Activated CD8-positive, alpha-beta T cell treated with anti-CD3 and anti-CD28 coated beads for 36 hours (primary cell): ENCODE measurements at places on chromosomes 1 and 21. TPM values are rescaled to one million over a fixed set of nuclear protein-coding genes. Genes with fewer than 3 reads are reported as not detected.
A peak's percentile ranks its signal among the peaks of the same experiment; 100 is the strongest.

- no peaks in the 10 kb centered on the region for H3K4me1 ChIP-seq
- H3K36me3 ChIP-seq = no peaks in the 10 kb centered on the region
- DNase-seq = no peak
These were observed 88.1 kb upstream of the ARHGEF16 start for GRCh38 chr1:3366126-3367051.

GRCh38 chr1:89990976-89991831, 3.7 kb upstream of the ZNF326 start:
- DNase-seq = no peak
- H3K27ac ChIP-seq = no peak overlapping the region
- peaks cover 2% of the 10 kb centered on the region for H3K36me3 ChIP-seq

GRCh38 chr1:22833699-22834098, 123.1 kb downstream of the EPHB2 start:
- H3K36me3 ChIP-seq = no peaks in the 10 kb centered on the region
- no peaks in the 10 kb centered on the region for H3K4me1 ChIP-seq
- no peak for DNase-seq
- H3K27ac ChIP-seq = no peak overlapping the region
- H3K27me3 ChIP-seq = no peaks in the 10 kb centered on the region
- no peak overlapping the region for H3K4me3 ChIP-seq

DNA sequence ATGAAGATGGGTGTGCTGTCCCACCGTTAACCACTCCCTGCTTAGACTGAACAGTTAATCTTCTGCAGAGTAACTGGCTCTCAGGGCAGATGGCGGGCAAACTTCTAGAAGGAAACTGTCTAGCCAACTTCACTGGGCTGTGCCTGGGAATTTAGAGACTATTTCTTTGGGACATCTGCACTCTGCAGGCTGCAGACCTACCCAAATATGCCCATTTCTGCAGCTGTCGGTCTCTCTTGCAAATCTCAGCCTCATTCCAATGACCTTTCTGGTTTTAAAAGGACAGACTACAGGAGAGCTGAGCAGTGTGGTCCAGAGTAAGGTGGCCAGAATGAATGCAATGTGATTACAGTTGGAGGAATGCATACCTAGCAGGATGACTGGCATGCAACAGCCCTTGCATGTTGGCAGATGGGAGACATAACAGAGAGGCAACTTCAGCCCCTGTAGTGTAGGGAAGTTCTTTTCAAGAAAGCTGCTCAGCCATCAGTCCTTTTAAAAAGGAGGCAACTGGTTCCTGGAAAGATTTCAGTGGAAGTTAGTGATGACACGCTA, 26.3 kb upstream of the IL20 start:
- H3K27me3 ChIP-seq = peaks cover 4% of the 10 kb centered on the region
- no peak for DNase-seq
- no peak overlapping the region for H3K4me3 ChIP-seq
- no peak overlapping the region for H3K27ac ChIP-seq

GRCh38 chr1:179933219-179933618, 21.4 kb upstream of the CEP350 start:
- no peak overlapping the region for H3K4me3 ChIP-seq
- peaks cover 3% of the 10 kb centered on the region for H3K27me3 ChIP-seq
- H3K36me3 ChIP-seq = no peaks in the 10 kb centered on the region
- no peak for DNase-seq
- no peaks in the 10 kb centered on the region for H3K4me1 ChIP-seq
- no peak overlapping the region for H3K27ac ChIP-seq

- no peaks in the 10 kb centered on the region for H3K4me1 ChIP-seq
- peaks cover 24% of the 10 kb centered on the region for H3K36me3 ChIP-seq
- DNase-seq = no peak
- no peaks in the 10 kb centered on the region for H3K27me3 ChIP-seq
- no peak overlapping the region for H3K27ac ChIP-seq
These were observed 36.5 kb downstream of the NCF2 start for GRCh38 chr1:183553764-183554163.

DNA sequence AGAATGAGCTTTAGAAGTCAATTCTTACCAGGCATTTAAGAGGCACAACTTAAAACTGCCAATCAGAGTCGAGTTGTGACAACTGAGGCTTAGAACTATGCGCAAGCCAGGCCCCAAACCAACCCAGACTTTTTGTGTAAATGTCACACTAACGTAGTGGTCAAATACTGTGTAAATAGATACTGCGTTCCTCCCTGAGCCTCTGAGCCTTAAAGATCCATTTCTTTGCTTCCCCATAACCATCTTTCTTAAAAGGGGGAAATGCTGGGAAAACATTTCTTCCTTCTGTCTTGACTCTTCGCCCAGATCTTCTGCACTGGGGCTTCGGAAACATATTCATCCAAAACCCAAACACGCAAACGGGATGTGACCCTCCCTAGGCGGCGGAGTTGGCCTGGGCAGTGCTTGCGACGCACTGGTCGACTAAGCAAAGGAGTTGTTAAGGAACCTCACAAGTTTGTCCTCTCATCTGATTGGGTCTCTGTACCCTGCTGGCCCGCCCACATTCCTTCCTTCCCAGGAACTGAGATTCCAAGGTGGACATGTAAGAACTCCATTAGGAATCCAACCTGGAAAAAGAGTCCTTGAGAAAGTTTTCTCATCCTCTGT, 2.6 kb downstream of the ADAMTS5 start:
- no peaks in the 10 kb centered on the region for H3K4me1 ChIP-seq
- H3K36me3 ChIP-seq = no peaks in the 10 kb centered on the region
- H3K4me3 ChIP-seq = no peak overlapping the region
- no peak for DNase-seq

DNA sequence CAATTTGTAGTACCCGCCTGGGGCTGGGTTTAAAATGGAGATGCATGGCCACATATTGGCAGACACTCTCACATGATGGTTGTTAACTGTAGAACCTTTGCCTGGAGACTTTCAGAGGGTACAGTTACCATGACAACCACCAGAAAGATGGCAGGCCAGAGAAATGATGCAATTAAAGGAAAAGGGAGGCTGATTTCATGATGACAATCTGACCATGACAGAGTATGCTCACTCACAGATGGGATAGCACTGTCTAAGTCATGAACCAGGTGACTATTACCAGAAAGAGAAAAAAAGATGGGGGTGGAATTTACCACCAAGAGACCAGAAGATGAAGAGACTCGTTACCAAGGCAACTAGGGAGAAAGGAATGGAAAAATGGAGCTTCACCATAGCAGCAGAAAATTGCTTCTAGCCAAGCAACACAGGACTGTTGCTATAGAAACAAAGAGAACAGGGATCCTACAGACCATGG, 3.5 kb upstream of the TRIT1 start:
- peak; percentile 27 for DNase-seq
- H3K27ac ChIP-seq = no peak overlapping the region
- H3K4me3 ChIP-seq = no peak overlapping the region
- peaks cover 7% of the 10 kb centered on the region for H3K27me3 ChIP-seq
- peaks cover 9% of the 10 kb centered on the region for H3K4me1 ChIP-seq

GRCh38 chr1:52996653-52997052, 65.4 kb upstream of the PODN start:
- H3K4me3 ChIP-seq = no peak overlapping the region
- no peak for DNase-seq
- H3K36me3 ChIP-seq = peaks cover 1% of the 10 kb centered on the region

DNA sequence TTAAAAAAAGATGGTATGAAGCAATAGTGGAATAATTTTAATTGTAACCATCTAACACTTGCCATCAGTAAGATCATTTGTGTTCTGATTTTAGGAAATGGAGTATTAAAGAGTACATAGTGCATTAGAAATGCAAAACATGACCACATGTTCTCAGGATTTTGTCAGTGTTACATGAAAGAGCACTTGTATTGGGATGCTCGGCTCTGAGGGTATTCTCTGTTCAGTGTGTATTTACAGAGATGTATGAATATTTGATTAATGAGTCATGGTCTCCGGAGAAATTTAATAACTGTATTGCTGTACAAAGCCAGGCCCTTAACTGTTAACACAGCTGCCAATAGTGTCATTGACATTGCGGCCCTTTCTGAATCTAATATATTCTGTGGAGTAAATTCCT, 91.7 kb downstream of the ATG4C start:
- H3K27me3 ChIP-seq = peaks cover 27% of the 10 kb centered on the region
- H3K27ac ChIP-seq = no peak overlapping the region
- H3K4me3 ChIP-seq = no peak overlapping the region
- no peaks in the 10 kb centered on the region for H3K36me3 ChIP-seq

DNA sequence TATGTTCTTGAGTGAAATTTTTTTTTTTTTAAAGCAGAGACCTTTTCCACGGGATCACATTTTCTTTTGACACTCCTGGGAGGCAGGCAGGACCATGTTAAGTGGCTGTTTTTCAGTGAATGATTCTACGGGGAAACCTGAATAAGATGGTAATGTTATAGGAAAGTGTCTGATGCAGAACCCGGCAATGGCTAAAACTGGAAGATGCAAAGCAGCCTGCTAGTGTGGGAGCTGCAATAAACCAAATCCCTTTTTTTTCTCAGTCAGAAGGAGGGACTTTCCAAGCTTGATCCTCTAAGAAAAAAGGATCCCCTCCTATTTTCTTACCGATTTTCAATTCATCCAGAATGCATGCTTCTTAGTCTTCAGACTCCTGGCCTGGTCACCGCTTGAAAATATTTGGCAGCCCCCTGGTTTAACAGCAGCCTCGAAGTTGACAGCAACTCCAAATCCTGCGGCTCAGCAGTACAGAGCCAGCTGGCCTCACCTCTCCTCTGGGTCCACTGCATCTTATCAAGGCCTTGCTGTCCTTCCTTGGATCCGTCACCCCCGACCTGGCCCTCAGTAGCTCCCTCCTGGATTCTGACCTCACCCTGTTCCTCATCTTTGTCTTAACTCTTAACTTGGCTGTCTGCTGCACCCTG, 5.6 kb downstream of the MX2 start:
- no peak overlapping the region for H3K4me3 ChIP-seq
- DNase-seq = no peak
- peaks cover 75% of the 10 kb centered on the region for H3K4me1 ChIP-seq
- peaks cover 3% of the 10 kb centered on the region for H3K36me3 ChIP-seq
- no peak overlapping the region for H3K27ac ChIP-seq

DNA sequence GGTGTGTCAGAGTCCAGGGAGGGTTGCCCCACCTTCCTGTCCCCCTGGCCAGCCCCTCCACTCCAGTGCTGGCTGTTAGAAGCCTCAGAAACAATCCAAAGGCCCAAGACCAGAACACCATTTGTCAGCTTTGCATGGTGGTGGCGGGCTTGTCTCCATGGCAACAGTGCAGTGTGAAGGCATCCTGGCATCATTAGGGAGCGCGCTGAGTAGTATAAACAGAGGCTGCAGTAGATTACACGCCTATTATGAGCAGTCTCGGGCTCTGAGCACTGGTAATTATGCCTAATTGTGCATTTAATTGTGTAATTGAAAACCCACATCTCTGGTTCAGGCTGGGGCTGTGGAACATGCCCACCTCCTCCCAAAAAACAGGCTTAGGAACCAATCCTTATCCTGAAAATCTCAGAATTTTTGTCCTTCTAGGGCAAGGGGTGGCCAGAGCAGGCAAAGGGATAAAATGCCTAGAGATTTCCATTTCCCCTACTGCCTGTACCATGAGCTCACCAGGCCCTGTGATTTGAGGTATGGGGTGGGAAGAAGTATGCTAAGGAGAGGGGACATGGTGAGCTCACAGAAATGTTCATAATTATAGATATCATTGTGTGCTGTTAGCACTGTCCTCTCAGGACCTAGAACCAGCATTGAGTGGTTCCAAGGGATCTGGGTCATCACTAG, 11.7 kb downstream of the NKAIN1 start:
- H3K36me3 ChIP-seq = no peaks in the 10 kb centered on the region
- no peaks in the 10 kb centered on the region for H3K4me1 ChIP-seq
- no peak overlapping the region for H3K27ac ChIP-seq
- no peak for DNase-seq
- H3K27me3 ChIP-seq = no peaks in the 10 kb centered on the region
- H3K4me3 ChIP-seq = no peak overlapping the region

DNA sequence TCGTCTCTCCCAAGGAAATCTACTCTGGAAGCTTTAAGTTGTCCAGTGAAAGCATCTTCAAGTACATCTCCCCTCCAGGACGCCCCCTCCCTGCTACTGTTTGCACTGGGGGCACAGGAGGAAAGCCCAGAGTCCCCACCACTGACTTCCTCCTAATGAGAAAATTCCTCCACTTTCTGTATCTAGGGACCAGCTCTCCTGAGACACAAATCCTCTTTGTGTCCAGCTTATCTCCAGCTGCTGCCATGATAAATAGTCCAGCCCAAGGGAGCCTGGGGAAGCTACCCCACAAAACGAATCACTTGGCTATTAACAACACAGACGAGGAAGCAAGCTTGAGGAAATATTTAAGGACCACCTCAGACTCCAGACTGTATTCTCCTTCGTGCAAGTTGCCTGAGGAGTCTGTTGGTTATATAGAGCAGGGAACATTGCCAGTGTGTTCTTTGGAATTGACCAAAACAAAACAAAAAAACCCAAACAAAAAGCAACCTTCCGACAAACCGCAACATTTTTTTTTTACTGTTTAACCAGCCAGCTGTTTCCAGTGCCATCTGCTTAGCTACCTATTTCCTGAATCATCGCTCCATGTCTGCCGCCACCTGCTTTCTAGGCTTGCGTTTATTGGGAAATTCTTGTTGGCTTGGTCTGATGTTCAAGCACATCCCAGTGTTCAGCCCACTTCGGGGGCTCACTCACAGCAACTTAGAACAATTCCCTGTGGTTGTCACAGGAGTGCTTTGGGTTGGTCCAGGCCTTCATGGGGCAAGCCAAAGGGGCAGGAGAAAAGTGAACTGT, 7.7 kb downstream of the C1orf226 start:
- H3K4me3 ChIP-seq = no peak overlapping the region
- H3K4me1 ChIP-seq = no peaks in the 10 kb centered on the region

DNA sequence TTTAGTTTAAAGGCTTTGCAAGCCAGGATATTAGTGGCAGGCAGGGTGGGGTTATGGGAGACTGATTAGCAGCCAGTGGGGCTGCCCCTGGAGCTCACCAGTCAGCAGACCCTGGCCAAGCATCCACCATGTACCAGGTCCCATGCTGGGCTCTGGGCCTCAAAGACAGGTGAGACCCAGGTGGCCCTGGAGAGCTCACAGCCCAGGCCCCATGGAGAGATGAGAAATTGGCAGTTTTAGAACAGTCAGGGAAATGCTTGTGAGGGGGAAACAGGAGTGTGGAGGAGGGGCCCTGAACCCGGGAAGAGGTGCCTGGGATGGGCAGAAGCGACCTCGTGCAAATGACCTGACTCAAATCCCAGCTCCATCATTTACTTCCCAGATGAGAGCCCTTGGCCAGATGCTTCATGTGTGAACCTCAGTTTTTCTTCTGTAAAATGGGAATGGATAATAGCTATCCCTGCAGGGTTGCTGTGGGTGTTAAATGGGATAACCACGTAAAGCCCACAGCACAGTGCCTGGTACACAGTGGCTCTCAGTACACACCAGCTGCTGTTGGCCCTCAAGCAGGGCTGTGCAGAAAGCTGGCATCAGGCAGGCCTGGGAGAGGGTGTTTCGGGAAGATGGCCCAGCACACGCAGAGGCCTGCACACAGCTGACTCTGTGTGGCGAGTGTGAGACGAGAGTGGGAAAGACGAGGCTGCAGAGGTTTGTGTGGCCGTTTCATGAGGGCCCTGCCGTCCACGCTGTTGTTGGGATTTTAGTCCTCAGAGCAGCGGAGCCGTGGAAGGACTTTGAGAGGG, 518.5 kb downstream of the PTPRU start:
- no peaks in the 10 kb centered on the region for H3K36me3 ChIP-seq
- no peak overlapping the region for H3K27ac ChIP-seq
- peaks cover 2% of the 10 kb centered on the region for H3K27me3 ChIP-seq
- no peaks in the 10 kb centered on the region for H3K4me1 ChIP-seq
- DNase-seq = no peak

MTHFR gene
- 9.6 TPM for total RNA-seq

LCE1F gene
- not detected for total RNA-seq

RPTN gene
- total RNA-seq = not detected

TMEM269 gene
- total RNA-seq = 0.22 TPM

KLHDC9 gene
- 0.43 TPM for total RNA-seq

NHLH2 gene
- total RNA-seq = not detected

SPATA45 gene
- not detected for total RNA-seq

IFNAR1 gene
- total RNA-seq = 25.6 TPM

ALG6 gene
- total RNA-seq = 17.7 TPM
